ENCODE measurements at places on chromosomes 16 and 17.

DNA sequence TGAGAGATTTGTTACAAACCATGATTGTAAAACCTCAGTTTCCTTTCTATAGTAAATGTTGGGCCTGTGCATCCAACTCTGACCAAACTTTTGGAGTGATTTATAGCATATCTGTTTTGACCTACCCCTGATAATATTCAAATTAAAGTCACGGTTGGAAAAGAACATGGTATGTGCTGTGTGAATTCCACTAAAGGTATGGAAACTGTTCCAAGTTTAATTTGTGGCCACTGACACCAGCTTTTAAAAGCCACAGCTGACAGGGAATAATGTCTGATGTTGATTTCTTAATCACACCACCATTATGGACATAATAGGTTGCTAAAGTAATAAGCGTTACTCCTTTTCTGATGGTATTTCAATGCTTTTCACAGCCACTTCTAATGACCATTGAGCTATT lies 1215.9 kb downstream of the CDH8 start:
- no peak for DNase-seq

DNA sequence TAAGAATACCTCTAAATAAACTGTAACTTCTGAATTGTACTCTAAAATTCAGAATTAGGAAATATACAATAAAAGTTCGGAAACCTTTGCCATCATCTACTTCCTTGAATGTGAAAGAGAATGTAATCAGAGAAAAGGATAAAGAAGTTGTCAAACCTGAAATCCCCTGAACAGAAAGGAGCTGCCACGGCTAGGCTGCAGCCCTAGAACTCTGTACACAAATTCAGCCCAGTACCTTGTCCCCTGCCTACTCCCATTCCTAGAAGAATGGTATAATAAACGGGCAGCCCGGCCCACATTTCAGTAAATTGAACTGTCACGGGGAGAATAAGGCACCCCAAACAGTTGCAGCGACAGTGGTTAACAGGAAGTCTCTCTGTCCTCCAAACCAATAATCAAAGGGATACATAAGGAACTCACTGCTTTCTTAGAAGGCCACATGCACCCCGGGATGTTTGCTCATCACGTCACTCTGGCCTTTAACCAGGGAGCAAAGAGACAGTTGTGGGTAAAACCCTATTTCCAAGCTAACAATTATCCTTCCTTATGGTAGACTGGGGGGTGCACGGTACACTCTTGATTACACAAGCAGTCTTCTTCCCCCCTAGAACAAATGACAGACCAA lies 24.3 kb upstream of the RFFL start:
- no peak for DNase-seq

- DNase-seq = no peak
Measured at GRCh38 chr16:67394155-67395104, 1.1 kb upstream of the TPPP3 start.

- DNase-seq = no peak
Measured at GRCh38 chr16:81567987-81568748, 123.6 kb downstream of the CMIP start.

DNA sequence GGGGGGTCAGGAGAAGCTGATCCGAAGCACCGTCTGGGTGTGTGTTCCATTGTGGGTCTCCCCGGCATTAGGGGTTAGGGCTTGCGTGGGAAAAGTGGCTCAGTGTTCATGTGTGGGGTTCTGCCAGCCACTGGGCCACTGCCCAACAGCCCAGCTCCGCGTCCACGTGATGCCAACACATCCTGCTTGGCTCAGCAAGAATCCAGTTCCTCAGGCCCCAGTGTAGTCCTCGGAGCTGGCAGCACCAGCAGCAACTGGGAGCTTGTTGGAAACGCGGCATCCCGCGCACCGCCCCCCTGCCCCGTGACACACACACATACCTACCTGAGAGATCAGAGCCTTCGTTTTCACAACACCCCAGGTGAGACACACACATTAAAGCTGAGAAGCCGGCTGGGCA lies 18.9 kb downstream of the LGALS9 start:
- no peak for DNase-seq

DNA sequence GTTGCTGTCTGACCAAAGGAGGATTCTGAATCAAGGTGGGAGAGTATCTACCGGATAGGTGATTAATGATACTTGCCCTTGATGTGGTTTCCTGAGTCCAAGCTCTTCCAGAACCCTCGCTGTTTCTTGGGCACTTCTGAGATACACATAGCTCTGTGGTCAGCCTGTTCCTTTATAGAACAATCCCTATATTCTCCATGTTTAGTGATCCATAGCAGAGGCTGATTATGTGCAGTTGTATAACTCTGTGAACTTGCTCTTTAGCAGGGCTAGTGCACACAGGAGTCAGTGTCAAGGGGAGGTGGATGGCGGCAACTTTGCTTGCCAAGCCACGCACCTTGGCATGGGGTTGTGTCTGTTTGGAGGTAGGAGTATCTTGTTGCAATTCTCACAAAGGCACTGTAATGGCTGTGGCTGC lies 36.1 kb downstream of the ARL4D start:
- no peak for DNase-seq

DNA sequence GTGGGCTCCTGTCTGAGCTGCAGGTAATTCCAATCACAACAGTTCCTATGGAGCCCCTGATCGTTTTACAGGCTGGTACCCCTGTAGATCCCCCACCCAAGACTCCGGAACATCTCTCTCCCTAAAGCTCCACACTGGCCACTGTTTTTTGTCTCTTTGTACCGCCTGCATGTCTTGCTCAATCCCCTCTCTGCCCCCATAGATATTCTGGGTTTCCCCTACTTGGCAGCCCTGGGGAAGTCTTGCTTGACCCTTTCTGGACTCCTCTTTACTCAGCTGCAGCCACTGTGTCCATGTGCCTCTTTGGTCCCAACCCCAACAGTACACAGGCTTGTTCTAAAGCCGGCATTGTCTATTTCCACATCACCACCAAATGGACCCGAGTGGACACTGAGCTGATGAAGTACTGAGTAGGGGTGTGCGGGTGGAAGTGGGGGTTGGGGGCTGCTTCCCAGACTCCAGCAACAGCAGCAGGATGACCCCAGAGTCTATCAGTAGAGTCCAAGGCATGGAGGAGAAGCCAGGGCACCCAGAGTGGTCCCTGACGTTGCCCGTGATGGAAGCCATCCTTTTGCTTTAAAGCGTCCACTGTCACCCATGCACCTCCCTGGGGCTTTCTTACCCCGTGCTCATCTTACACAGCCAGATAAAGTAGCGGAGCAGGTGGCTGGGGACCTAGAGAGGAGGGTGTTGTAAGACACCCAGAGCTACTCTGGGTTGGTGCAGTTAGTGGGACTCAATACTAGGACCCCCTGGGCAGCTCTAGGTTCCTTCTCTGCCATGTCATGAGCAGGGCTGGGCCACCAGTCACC lies 6.4 kb downstream of the CD300LB start:
- DNase-seq = no peak

- DNase-seq = no peak
Measured at GRCh38 chr16:70520612-70521297, 2.6 kb downstream of the COG4 start.

DNA sequence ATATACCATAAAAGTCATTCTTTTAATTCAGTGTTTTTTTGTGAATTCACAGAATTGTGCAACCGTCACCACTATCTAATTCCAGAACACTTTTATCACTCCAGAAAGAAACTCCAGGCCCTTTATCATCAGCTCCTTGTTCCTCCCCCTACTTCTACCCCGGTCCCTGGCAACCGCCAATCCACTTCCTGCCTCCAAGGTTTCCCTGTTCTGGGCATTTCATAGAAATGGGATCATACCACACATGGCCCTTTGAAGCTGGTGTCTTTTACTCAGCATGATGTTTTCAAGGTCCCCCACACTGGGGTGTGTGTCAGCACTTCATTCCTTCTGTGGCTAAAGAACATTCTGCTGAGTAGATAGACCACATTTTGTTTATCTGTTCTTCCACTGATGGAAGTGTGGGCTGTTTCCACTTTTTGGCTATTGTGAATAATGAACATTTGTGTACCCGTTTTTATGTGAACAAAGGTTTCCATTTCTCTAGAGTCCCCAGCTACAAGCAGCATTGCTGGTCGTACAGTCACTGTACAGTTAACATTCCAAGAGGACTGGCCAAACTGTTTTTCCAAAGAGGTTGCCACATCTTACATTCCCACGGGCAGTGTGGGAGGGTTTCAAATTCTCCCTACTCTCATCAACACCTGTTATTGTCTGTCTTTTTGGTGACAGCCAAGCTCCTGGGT lies 75.8 kb upstream of the ZNF469 start:
- no peak for DNase-seq

DNA sequence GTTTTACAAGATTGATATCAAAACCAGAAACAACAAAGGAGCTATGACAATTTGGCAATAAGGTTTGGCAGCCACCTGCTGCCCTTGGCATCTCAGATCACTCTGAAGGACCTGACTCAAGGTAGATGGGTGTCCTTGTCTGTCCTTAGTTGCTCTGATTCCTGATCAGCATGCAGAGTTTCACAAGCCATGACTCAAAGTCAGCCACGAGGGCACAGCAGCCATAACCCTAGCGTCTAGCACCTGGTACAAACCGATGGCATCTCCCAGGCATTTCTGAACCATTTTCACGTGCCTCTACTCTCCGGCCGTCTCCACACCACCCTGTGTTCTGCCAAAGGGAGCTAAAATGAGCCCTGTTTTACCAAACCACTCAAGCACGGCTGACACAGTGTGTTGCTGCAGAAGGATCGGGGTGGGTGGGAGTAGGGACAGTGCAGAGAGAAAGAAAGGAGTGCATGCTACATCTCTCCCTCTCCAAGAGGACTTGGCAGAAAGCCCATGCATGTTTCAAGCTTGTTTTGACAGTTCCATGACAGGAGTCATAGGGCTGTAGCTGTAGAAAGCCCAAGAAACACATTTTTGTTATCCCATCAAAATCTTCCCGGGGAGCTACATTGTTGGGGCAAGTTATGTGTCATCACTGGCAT lies 297.3 kb downstream of the ABCC12 start:
- DNase-seq = no peak

- DNase-seq = no peak
Measured at GRCh38 chr17:19275457-19276127, 38.4 kb downstream of the EPN2 start.

- no peak for DNase-seq
Measured at GRCh38 chr16:65545413-65545956, 423.6 kb upstream of the CDH11 start.

GRCh38 chr17:81518113-81518784 lies 5.7 kb upstream of the ACTG1 start:
- DNase-seq = no peak

DNA sequence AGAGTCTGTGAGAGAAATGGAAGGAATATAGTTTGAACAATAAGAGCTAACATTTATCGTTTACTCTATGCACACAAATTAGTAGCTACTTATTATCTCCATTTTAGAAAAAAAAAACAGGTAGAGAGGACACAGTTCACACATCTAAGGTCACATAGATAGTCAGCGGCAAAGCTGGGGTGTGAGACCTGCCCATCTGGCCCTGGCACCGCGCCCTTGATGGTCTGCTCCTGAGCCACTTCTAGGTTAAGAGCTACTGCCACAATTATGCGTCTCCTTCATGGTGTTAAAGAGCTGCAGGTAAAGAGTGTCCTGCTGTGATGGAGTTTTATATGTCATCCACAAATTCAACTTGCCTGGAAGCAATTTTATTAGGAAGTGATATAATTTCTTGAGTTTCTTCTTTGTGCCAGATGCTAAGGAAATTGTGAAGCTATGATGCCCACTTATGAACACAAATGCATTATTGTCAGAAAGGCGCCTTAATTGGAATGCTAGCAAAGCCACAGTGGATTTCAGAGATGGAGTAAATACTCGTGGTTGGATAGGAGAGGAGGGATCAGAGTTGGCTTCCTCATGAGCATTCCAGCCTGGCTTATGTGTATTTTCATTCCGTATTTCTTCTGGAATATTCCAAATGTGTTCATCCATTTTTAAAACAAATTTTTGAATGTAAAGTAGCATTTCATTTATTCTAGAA lies 21.3 kb upstream of the MFSD6L start:
- no peak for DNase-seq

DNA sequence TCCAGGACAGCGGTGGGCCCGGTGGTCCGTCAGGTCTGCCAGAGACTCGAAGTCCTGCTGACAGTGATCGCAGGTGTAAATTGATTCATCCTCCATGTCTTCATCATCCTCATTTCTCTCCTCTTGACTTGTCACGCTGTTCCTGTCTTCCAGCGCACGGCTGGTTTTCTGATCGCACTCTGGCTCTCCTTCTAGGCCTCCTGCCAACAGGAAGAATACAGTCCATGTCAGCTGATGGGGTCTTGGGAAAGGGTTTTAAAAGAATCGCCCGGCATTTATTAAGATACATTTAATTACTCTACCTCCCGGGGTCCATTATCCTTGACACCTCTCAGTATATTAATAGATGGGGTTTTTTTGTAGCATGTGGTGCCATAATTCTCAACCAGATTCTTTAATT lies 125.1 kb downstream of the ZNF423 start:
- no peak for DNase-seq

DNA sequence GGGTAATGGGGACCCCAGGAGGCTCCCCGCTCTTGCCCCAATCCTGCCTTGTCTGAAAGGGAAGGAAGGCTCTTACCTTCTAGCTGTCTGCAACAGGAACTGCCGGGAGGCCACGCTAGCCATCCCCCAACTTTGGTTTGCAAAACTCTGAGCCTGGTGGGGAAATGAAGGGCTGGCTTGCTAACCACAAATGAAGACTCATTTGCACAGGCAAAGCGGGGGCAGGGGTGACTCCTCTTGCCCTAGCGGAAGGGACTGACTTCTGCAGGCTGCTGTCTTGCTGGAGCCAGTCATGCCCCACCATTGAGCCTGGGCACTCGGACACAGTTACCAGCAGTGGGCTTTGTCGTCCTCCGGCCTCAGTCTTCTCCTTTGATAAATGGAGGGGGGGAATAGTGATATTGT lies 52.6 kb downstream of the PLCG2 start:
- peak; percentile 21 for DNase-seq

GRCh38 chr17:78415821-78416711 lies 37.6 kb downstream of the PGS1 start:
- no peak for DNase-seq

- no peak for DNase-seq
Measured at GRCh38 chr17:45258981-45259380, 2.9 kb downstream of the SPATA32 start.

GRCh38 chr16:85370881-85371651 lies 242.1 kb upstream of the GSE1 start:
- no peak for DNase-seq

GRCh38 chr17:33175562-33175961 lies 117.5 kb downstream of the ASIC2 start:
- no peak for DNase-seq

Data from stimulated activated CD8-positive, alpha-beta memory T cell treated with anti-CD3 and anti-CD28 coated beads, Interleukin-15, amount 100 ng/mL, for 1 hour (primary cell).